ENCODE measurements at places on chromosomes 2 and 18.
A peak's percentile ranks its signal among the peaks of the same experiment; 100 is the strongest.

- DNase-seq, result peak; percentile 73
Measured at GRCh38 chr2:74525717-74526648, at the start of gene DQX1. Gene DQX1 (minus strand): TSS chr2:74526231. CDS start chr2:74525729, 502 bp downstream.

DNA sequence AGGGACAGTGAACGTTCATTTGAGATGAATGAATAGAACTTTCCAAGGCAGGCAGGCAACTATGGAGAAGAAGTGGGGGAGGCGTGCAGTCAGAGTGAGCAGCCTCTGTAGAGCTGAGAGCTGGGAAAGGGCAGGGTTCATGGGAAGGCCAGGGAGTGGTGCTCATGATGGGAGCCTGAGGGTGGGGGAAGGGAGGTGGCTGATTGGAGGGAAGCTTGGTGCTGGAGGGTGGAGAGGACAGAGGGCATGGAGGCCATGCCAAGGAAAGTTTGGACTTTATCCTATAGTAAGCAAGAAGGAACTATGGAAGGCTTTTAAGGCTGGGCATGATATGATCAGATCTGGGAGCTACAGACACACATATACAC is 47.6 kb upstream of the LGALSL start:
- no peak for DNase-seq

- DNase-seq, result no peak
Measured at GRCh38 chr18:44708451-44709083, 27.9 kb downstream of the SETBP1 start.

DNA sequence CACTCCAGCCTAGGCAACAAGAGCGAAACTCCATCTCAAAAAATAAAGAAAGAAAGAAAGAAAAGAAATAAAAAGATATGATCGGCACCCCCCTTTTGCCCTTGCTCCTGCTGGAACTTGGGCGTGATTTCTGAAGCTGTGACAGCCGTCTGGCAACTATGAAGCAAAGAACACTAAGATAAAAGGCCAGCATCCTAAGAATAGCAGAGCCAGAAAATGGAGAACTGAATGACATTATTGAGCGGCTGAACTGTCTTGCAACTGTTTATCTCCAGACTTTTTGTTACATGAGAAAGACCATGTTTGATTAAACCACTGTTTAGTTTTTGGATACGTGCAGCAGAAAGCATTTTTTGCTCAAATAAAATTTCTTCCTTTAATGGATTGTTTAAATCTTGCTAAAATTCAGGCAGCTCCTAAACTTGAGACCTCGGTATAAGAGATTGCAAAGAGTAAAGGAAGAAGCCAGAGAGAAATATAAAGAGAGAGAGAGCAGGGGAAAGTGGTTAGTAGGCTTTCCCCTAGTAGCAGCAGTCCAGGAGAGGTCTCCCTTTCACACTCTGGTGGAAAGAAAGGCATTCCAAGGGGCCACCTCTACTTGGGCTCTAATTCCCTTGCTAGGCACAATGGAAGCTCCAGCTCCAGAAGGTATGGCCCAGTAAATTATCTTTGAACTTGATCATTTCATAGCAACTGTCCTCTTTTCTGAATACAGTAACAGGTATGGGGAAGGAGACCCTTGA is 8.2 kb upstream of the MBD2 start:
- no peak for DNase-seq

GRCh38 chr2:204019572-204020501 is 83.3 kb downstream of the ICOS start:
- DNase-seq, result no peak

DNA sequence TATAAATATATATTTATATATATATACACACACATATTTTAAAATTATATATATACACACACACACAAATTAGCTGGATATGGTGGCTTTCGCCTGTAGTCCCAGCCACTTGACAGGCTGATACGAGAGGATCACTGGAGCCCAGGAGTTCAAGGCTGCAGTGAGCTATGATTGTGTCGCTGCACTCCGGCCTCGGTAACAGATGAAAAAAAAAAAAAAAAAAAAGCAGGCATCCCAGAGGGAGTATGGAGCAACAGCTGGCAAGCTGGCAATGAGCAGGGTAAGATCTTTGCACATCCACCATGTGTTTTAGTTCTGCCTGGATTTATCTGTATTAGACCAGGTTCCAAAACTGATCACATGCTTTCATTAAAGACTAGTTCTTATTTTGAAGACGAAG is 170.1 kb downstream of the MAP2 start:
- DNase-seq, result no peak

DNA sequence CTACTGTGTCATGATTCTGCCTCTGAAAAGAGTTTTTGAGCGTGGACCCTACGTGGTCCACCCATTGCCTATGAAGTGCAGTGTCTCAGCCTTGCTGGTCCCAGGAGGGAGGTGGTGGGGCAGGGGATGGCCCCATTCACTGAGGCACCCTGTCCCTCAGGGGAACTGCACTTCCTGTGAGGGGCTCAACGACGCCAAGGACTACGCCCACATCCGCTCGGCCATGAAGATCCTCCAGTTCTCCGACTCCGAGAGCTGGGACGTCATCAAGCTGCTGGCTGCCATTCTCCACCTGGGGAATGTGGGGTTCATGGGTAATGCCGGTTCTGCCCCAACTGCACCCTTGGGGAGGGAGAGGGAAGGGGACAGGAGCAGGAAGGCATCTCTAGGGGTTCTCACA is 42.5 kb downstream of the MYO7B start:
- DNase-seq, result peak; percentile 74

DNA sequence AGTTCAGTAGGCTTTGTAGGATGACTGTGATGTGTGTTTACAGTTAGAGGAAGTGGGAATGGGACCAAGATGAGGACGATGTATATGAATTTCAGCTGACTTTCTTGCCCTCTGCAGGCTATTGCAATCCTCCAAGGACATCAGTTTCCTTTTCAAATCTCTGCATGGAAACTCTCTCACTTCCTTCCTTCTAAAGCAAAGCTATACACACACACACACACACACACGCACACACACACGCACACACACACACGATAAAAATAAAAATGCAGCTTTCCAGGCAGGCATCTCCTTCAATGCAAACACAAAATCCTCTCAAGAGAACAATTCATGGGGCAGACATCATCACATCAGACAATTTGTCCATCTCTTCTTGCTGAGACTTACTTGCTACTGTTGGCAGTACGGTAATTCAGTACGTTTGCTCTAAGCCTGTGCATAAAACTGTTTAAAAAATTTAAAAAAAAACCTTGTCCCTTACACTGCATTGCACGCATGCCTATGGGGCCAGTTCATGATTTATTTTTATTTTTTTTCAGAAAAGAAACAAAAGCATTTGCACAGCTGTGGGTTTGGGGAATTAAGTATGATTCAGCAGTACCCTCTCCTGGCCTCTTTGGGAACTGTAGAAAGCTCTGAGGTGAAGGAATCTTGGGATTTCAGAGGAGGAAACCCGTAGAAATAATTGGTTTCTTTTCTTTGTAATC is 27.1 kb upstream of the ICOS start:
- DNase-seq, result no peak

- DNase-seq, result no peak
Measured at GRCh38 chr2:180519276-180519675, 461.1 kb upstream of the UBE2E3 start.

GRCh38 chr2:217943446-217944321 is 59.1 kb downstream of the TNS1 start:
- no peak for DNase-seq

GRCh38 chr2:162317861-162318327 is 590 bp downstream of the IFIH1 start:
- peak; percentile 36 for DNase-seq

DNA sequence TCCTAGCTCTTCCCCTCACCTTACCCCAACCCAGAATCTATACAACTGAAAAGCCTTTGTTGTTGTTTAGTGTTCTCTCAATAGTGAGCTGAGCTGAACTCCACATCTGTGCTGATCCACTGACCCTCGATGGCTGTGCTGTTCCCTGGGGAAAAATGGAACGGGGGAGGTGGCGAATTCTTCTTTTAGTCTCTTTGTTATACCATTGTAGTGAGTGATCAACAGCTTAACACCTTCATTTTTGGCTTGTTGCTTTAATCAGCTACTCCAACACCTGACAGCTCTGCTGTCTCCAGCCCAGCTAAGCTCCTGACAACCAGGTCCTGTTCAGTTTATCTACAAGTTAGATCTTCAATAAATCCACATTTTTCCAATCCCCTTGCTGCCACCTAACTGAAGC is 25.7 kb downstream of the PLA2R1 start:
- no peak for DNase-seq

DNA sequence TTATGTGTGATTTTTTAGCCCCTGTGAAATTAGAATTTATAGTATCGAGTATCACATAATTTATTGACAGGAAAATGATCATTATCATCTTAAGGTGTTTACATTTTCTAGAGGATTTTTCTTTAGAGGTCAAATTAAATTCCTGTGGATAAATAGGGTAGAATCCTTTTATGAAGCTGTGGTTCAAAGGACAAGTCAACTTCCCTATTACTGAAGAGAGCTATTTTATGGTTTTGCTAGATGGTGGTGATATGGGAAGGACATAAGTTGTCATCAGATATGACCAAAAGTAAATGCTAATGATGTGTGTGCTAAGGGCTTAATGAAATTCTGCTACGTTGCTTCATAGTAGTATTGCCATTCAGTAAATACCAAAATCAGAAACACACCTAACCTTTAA is 80.1 kb downstream of the EML4 start:
- no peak for DNase-seq

DNA sequence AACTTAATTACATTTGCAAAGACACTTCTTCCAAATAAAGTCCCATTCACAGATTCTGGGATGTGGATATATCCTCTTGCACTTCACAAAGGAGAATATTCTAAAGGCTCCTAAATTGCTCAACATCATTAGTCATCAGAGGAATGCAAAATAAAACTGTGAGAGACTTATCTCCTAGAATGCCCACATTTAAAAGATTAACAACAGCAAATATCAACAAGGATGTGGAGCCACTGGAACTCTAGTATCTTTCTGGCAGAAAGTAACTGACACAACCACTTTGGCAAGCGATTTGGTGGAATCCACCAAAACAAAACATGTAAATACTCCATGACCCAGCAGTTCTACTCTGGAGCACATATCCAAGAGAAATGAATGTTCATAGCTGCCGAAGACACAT is 4.6 kb downstream of the NEU2 start:
- no peak for DNase-seq

GRCh38 chr2:159297042-159297707 is 10.7 kb upstream of the WDSUB1 start:
- no peak for DNase-seq

DNA sequence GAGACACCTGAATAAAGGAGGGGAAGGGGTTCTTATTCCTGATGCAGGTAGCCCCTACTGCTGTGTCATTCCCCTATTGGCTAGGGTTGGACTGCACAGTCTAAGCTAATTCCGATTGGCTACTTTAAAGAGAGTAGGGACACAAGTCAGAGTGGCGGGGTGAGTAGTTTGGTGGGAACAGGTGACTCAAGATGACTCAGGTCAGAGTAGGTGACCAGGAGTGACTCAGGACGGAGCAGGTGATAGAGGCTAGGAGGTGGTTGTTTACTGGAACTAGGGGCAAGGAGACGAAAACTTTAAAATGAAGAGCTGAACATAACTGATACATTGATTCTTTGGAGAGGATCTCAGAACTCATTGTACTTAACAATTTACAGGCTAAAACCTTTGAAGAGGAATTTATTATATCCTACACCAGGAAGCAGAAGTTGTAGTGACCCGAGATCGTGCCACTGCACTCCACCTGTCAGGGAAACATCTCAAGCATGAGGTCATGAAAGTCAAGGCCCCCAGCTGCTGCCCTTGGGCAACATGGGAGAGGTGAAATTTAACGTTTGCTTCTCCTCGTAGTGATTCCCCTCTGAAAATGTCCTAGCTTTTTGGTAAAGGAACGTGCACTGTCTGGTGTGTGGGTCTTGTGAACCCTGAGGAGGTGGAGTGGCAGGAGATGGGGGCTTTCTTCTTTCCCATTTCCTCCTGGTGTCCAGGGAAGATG is 4.5 kb upstream of the CYP27A1 start:
- no peak for DNase-seq

GRCh38 chr2:57182916-57183315 is 863.7 kb upstream of the VRK2 start:
- DNase-seq, result no peak

DNA sequence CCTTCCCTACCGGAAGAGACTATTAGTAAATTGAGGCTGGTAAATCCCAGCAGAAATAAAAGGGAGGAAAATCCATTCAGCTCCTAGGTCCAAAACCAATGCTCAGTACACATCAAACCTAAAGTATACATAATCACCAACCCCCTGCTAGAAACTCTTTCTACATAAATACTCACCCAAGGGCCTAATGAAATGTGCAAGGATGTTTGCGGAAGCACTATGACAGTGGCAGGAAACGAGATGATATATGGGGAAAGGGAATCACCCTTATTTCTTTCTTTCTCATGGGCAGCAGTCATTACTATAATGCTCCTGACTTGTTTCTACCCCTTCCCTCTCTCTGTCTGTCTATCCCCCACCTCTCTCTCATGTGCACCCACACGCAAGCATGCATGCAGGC is 1.3 kb upstream of the SCTR start:
- DNase-seq, result no peak

DNA sequence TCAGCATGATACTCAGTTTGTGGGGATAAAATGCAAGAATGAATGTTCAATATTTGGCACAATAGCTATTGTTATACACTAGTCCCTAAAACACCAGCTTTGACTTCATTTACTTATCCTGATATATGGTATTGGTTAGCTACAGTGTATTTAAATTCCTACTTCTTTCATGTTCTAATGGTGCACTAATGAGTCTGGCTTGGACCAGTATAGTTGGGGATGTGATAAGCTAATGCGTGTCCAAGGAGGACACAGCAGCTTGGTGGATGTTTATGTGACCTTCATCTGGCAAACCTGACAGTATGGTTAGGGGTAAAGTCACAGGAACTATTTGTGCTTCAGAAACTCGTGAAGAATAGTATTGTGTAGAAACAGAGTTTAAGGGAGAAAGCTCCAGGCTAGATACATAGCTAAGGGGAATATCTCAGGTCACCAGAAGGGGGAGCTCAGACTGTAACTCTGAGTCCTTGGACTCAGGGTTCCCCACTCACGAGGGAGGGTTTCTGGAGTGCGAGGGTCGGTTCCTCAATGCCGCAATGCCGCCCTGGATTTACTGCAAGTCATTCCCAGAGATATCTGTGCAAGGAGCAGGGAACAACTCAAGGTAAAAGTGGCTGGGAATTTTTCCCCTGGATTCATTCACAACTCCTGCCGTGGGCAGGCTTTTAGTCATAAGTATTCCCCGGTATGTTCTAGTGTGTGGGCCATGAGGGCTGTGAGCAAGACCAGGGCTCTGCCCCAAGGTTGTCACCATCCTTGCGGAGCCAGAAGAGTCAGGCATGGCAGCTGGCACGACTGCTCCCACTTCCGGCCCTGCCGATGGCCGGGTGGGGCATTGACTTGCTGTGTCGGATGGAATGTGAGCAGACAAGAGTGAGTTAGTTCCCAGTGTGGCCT is 14.5 kb downstream of the IL1R2 start:
- DNase-seq, result no peak

GRCh38 chr2:100611079-100612029 is 48.6 kb downstream of the PDCL3 start:
- DNase-seq, result no peak

GRCh38 chr2:201484805-201485204 is 33.3 kb downstream of the STRADB start:
- no peak for DNase-seq
